ENCODE measurements at places on chromosomes 16 and 17.

DNA sequence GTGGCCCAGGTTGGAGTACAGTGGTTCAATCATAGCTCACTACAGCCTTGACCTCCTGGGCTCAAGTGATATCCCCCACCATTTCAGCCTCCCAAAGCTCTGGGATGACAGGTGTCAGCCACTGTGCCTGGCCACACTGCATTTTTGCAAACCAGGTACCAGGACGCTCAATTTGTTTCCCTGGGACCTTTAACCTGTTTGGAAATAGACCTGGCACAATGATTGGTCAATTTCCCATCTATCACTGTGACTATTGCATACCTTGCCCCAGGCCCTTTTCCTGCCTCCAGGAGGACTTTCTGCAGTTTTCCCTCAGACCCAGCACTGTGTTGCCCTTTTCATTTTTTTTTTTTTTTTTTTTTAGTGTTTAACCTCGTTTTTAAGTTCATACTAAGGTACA lies 11.1 kb upstream of the FUS start:
- no peak for DNase-seq

GRCh38 chr16:47069841-47070584 lies 73.7 kb downstream of the NETO2 start:
- DNase-seq, result no peak

GRCh38 chr17:40312131-40312731 lies 3.3 kb downstream of the RARA start:
- DNase-seq, result no peak

- no peak for DNase-seq
Measured at GRCh38 chr17:7897090-7897489, 8.5 kb downstream of the CHD3 start.

DNA sequence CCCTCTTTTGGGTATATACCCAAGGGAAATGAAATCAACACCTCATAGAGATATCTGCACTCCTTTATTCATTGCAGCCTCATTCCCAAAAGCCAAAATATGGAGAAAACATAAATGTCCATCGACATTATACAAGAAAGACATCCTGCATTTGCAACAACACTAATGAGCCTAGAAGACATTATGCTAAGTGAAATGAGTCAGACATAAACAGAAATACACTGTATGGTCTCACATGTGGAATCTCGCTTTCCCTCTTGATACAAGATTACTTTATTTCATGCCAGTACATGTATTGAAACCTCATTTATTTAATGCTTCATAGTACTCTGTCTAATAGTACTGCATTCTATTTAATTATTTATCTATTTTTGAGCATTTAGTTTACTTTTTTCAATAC lies 157.2 kb downstream of the ZNF18 start:
- DNase-seq, result no peak

DNA sequence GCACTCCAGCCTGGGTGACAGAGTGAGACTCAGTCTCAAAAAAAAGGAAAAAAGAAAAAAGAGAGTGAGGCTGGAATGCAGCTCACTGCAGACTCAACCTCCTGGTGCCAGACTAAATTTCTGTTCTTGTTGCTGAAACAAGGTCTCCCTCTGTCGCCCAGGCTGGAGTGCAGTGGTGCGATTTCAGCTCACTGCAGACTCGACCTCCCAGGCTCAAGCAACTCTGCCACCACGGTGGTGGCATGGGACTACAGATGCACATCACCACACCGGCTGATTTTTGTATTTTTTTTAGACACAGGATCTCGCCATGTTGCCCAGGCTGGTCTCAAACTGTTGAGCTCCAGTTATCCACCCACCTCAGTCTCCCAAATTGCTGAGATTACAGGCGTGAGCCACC lies 34.6 kb downstream of the TRIM25 start:
- no peak for DNase-seq

DNA sequence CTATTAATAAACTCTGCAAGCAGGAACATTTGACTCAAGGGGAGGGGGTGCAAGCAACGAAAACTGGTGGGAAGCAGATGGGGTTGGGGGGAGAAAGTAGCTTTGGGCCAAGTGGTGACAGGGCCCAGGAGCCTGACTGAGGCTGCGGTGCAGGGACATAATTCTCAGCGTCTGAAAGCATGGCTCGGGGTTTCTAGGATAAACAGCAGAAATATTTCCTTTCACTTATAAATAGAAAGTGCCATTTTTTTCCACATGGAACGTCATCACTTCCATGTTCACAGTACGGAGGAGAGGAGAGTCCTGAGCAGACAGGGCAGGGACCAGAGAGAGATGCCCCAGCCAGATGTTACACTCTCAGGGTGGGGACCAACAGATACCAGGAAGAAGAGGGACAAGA lies 197.1 kb downstream of the ZFHX3 start:
- DNase-seq, result no peak

DNA sequence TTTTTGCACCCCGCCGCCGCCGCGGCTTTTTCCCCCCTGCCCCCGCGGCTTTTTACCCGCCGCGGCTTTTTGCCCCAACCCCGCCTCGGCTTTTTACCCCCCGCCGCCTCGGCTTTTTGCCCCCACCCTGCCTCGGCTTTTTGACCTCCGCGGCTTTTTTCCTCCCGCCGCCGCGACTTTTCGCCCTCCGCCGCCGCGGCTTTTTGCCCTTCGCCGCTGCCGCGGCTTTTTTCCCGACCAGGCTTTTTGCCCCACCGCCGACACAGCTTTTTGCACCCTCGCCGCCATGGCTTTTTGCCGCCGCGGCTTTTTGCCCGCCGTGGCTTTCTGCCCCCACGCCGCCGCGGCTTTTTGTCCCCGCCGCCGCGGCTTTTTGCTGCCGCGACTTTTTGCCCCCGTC lies 137.0 kb upstream of the TP53TG3D start:
- no peak for DNase-seq

DNA sequence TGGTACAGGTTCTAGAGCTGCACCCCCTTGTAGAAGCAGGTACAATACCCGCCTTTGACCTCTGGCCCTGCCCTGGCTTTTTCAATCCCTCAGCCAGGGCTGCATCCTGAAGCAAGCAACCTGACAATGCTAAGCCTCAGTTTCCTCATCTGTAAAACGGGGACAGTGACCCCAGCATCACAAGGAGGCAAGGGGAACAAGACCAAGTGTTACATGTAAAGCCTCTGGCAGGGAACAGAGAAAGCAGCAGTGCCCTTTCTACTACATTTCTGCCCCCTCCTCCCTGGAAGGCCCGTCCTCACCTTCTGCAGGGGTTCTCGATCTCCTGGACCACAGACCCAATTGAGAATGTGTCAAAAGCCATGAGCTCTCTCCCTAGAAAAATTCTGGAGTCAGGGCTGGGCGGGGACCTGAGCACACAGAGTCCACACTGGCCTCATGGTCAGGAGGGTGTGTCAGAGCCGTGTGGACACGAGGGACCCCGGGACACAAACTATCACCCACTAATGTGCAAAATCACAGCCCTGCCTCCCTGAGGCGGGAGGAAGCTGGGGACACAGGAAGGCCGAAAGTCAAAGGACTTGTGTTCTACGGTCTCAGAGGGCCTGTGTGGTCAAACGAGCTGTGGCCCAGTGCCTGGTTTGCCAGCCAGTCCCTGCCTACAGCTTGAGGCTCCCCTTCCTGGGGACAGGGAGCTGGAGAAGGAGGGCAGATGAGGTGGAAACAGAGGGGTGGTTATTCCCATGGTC lies 27.5 kb downstream of the LRRC75A start:
- no peak for DNase-seq

All from SW 1271 (cell line).